A172 (cell line): ENCODE measurements at places on chromosomes 12 and 14. TPM values are rescaled to one million over a fixed set of nuclear protein-coding genes. Genes with fewer than 3 reads are reported as not detected.

Gene RD3L
- total RNA-seq: not detected in 2 replicates

Gene OASL
- total RNA-seq: 1.3 and 2.3 TPM in 2 replicates

Gene WNT1
- total RNA-seq: not detected in 2 replicates

Gene PPP4R4
- total RNA-seq: 1.5 and 3.6 TPM in 2 replicates

Gene MYO1H
- total RNA-seq: not detected in 2 replicates

Gene CATSPERB
- total RNA-seq: not detected in 2 replicates

Gene CCDC88C
- 2.5 and 4.7 TPM in 2 replicates for total RNA-seq

- no peak for DNase-seq
Observed at GRCh38 chr12:8508910-8509841, 4.1 kb upstream of the CLEC4D start.

DNA sequence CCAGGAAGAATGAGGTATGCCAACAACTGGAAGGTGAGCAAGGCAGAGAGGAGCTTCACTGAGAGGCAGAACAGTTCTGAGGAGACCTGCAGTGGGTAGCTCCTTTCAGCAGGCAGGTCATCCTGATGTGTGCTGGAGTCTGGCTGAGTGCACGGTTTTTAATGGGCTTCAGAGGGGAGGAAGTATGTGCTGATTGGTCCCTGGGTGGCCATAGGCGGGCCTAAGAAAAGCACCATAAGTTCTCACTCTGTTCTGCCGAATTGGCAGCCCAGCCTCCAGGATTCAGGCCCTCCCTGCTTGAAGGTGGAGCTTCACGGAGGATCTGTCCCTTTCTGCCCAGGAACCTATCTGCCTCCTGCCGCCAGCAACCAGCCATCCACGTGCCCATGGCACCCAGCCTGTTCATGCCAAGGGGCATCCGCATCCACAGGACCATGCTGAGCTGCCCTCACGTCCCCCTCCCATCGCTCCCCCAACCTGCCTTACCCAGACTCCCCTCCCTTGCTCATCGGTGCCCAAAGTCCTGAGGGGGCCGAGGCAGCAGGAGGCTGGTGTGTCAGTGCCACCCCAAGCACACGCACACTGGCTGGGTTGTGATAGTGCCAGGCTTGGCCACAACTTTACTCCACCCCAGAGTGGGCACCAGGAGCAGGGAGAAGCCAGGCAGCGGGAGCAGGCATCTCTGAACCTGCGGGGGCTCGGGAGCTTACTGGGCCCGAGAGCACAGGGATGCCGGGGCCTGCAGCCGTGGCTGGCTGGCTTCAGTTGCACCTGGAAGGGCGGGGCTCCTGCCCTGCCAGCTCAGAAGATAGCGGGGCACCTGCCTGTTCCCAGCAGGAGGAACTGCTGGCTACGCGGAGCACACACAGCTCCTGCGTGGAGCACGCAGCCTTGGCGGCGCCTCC is 608.4 kb upstream of the FOXG1 start:
- no peak for DNase-seq

DNA sequence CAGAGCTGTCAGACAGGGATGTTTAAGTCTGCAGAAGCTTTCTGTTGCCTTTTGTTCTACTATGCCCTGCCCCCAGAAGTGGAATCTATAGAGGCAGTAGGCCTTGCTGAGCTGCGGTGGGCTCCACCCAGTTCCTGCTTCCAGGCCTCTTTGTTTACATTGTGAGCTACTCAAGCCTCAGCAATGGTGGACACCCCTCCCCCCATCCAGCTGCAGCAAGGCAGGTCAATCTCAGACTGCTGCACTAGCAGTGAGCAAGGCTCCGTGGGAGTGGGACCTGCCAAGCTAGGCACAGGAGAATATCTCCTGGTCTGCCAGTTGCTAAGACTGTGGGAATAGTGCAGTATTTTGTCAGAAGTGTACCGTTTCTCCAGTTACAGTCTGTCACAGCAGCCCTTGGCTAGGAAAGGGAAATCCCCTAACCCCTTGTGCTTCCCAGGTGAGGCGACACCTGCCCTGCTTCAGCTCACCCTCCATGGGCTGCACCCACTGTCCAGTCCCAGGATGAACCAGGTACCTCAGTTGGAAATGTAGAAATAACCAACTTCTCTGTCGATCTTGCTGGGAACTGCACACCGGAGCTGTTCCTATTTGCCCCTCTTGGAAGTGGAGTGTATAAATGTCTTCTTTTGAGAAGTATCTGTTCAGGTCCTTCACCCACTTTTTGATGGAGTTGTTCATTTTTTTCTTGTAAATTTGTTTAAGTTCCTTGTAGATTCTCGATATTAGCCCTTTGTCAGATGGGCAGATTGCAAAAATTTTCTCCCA is 213.5 kb upstream of the SLC38A2 start:
- DNase-seq: peak; percentile 69

GRCh38 chr12:124653169-124653931 is 85.9 kb upstream of the NCOR2 start:
- DNase-seq: peak; percentile 38

GRCh38 chr12:50282721-50283228 is 545 bp downstream of the LIMA1 start:
- no peak for DNase-seq

DNA sequence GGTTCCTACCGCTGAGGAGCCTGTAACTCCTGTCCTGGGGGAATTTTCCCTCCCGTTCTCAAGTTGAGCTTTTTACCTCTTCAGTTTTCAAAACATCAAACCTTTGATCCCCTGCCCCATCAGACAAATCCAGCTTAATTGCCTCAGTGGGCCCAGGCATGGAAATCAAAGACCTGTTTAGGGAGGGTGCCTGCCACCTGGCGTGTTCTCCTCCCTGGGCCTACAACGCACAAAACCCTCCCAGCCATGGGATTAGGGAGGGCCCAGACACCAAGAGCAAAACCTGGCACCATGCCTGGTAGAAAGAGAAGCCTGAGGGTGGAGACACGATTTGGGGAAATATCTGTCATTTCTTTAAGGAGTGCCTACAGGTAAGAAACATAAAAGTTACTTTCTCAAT is 672.9 kb downstream of the BCL11B start:
- DNase-seq: no peak

GRCh38 chr12:132433641-132434395 is 56.1 kb upstream of the FBRSL1 start:
- peak; percentile 69 for DNase-seq

DNA sequence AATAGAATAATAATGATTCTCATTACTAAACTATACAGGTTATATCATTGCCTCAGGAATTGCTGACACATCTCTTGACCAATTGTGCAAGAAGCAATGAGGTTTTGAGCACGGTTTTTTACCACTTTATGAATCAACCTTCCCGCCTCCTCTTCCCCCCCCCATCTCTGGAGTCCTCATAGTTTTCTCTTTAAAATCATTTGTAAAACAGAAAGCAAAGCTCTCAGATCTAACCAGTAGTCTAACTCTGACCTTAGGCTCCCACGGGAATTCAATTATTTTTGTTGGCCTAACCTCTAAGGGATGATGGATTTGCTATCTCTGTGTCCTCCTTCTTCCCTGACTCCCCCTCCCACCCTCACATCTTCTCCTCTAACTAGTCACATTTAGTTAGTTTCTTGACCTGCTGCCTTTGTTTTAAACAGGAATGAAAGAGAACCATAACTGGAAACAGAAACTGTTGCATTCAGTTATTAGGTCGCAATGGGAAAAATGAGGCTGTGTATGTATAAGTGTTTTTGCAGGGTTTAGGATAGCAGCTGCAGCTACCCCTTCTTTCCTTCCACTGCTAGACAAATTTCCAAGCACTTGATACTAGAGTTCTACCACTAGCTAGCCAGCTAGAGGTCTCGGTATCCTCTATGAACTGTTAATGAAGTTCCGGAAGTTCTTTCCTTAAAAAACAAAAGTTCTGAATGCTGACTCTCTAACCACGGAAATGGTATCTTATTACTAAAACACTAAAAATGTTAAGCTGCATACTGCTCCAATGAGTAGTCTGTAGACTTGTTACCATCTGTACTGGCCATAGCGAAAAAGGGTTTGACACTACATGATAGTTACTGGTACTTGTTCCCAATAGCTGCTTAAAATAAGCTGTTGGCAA is 65.4 kb downstream of the TAOK3 start:
- DNase-seq: peak; percentile 82

DNA sequence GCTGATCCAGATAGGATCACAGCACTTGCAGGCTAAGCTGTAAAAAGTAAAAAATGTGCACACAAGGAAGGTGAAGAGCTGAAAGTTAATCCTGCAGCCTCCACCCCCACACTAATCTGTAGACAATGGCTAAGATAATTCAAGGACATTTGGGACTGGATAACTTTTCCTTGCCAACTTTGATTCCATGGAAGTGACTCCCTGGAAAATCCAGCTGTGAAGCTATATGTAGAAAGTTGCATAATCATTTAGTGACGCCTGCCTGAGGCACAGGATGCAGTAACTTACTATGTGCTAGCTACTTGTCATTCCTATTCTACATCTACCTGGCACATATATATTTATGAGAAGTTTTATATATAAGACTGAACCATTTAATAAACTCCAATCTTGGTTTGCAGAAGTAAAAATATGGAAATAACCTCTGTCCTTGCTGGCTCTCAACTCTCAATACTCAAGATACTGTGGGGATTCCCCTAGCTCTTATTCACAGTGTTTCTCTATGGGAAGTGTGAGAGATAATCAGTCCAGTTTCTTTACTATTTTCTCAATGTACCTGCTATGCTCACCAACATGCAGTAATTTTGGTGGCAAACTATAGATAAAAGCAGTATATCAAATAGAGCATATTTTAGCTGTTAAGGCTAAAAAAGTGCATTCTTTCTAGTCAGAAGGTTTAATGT is 14.8 kb downstream of the LDHB start:
- no peak for DNase-seq

DNA sequence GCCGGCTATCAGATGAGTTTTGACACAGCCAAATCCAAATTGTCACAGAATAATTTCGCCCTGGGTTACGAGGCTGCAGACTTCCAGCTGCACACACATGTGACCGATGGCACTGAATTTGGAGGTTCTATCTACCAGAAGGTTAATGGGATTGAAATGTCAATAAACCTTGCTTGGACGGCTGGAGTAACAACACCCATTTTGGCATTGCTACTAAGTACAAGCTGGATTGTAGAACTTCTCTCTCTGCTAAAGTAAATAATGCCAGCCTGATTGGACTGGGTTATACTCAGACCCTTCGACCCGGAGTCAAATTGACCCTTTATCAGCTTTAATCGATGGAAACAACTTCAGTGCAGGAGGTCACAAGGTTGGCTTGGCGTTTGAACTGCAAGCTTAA is 100.2 kb upstream of the EVL start:
- DNase-seq: no peak

DNA sequence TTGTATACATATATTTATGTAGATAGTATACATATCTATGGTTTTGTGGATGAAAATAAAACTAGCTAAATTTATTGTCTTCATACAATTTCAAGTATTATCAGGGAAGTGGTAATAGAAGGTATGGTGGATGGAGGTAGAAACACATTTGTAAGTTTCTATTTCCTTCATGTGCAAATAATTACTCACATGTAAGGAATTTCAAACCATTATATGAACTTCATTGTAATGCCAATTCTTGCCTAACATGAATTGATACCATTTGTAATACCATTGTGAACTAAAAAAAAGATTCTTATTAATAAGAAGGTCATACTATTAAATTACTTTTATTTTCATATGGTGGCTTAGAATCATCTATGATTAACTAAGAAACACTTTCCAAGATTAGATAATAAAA is 20.1 kb upstream of the PPFIA2 start:
- no peak for DNase-seq

DNA sequence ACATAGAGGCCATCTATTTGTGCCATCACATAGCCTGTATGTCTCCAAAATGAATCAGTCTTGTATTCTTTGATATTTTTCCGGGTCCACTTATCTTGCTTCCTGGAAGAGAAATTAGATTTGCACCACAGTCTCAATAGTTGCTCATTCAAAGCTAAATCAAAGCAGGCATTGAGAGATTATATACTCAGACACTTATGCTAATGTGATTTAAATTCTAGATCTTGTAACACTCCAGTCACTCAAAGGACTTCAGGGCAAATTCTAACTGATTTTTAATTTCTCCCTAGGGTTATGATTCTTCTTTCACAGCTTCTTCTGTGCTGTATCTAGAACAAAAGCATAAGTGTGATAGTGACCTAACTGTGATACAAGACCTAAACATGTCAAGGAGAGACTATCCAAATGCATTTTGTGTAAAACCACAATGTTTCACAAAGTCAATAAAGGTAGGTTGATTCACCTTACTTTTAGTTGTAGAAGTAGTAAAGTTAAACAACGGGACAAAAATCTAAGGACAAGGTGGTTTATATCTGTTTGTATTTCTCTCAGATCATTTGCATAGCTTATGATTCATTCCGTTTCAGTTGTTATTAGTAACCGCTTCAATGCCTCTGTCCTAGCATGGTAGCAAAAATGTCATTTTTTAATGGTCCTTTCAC is 26.8 kb downstream of the PLBD1 start:
- no peak for DNase-seq

- DNase-seq: peak; percentile 32
Observed at GRCh38 chr12:82896979-82897378, 210.3 kb downstream of the TMTC2 start.

DNA sequence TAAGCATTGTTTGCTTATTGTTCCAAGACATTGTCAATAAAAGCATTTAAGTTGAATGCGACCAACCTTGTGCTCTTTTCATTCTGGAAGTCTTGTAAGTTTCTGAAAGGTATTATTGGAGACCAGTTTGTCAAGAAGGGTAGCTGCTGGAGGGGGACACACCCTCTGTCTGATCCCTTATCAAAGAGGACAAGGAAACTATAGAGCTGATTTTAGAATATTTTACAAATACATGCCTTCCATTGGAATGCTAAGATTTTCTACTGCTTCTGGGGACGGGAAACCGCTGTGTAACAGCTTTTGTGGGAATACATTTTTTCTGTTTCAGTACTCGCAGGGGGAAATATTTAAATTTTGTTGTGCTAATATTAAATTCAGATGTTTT is 3.5 kb downstream of the FOS start:
- DNase-seq: no peak

GRCh38 chr12:32181498-32182175 is 75.0 kb downstream of the BICD1 start:
- no peak for DNase-seq

GRCh38 chr14:21536418-21537089 is 10.4 kb upstream of the SALL2 start:
- no peak for DNase-seq

DNA sequence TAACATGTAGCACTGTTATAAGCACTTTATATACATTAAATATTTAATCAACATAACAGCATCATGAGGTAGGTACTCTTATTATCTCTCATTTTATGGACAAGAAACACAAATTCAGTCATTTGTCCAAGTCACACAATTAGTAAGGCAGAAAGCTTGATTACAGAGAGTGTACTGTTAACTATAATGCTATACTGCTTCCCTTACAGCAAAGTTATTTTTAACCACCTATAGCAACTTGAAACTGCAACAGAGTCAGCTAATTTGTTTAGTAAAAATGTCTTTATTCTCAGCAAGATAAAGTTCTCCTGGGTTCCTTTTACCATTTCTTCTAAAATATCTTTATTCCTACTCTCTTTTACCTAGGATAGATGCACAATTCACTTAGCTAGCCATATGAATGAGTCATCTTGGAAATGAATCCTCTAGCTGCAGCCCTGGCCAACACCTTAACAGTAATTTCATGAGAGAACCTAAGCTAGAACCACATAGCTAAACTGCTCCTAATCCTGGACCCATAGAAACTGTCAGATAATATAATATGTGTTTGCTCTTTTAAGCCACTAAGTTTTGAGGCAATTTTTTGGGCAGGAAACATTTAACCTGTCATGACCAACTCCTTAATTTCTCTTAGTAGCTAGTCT is 90.2 kb upstream of the HECTD1 start:
- no peak for DNase-seq
